Mononuclear cell (primary cell): ENCODE measurements at places on chromosomes 2 and 18. TPM values are rescaled to one million over a fixed set of nuclear protein-coding genes. Genes with fewer than 3 reads are reported as not detected.

Gene CRYBA2
- total RNA-seq: not detected

Gene CNDP2
- total RNA-seq: 36.9 TPM

Gene PAX8
- 0.31 TPM for total RNA-seq

Gene CHRND
- not detected for total RNA-seq

Gene CCDC141
- 33.9 TPM for total RNA-seq

Gene SH3BP4
- total RNA-seq: 1.4 TPM

Gene SERPINB4
- total RNA-seq: not detected

Gene CCDC102B
- 4.1 TPM for total RNA-seq

Gene PLCD4
- 0.21 TPM for total RNA-seq

Gene CDK15
- not detected for total RNA-seq

Gene KCNIP3
- total RNA-seq: not detected

Gene GREB1L
- total RNA-seq: under 0.01 TPM

Gene MSGN1
- not detected for total RNA-seq

Gene SPDYA
- total RNA-seq: 12.4 TPM

Gene CYP26B1
- total RNA-seq: under 0.01 TPM

Gene SLC40A1
- total RNA-seq: 65.5 TPM

Gene ARMC9
- 0.73 TPM for total RNA-seq

Gene SERPINB3
- not detected for total RNA-seq

Gene REG3A
- total RNA-seq: not detected

Gene GPR75
- total RNA-seq: 3.3 TPM

Gene PLEK
- total RNA-seq: 474 TPM

Gene CYP27A1
- 10.8 TPM for total RNA-seq

Gene REEP1
- total RNA-seq: 0.63 TPM

Gene RBBP8
- 19.3 TPM for total RNA-seq

Gene STARD6
- total RNA-seq: not detected

Gene NEB
- 2.0 TPM for total RNA-seq

Gene CCDC74A
- 0.84 TPM for total RNA-seq

Gene POTEF
- total RNA-seq: not detected

Gene NCKAP5
- under 0.01 TPM for total RNA-seq

Gene SPATA3
- not detected for total RNA-seq

Gene NMUR1
- total RNA-seq: 1.8 TPM

Gene C1GALT1C1L
- total RNA-seq: not detected

Gene MTCL1
- total RNA-seq: 0.63 TPM

Gene RMND5A
- 47.1 TPM for total RNA-seq

Gene KLHL29
- total RNA-seq: 1.0 TPM

Gene KCNE4
- total RNA-seq: under 0.01 TPM

Gene BMP10
- total RNA-seq: not detected

Gene C1QL2
- total RNA-seq: not detected

Gene PTMA
- total RNA-seq: 1,408 TPM

Gene CHPF
- 2.7 TPM for total RNA-seq

Gene MREG
- total RNA-seq: 1.9 TPM

Gene NRP2
- total RNA-seq: 7.5 TPM

Gene ALLC
- total RNA-seq: not detected

Gene RUFY4
- total RNA-seq: 1.0 TPM

Gene MBD2
- total RNA-seq: 51.3 TPM

Gene ACVR1C
- 4.1 TPM for total RNA-seq

Gene STEAP3
- total RNA-seq: 1.5 TPM
